ENCODE measurements at places on chromosomes 12 and 14.

GRCh38 chr14:76662580-76662979 lies 98.7 kb upstream of the VASH1 start:
- no peak for DNase-seq

GRCh38 chr12:106947461-106947860 lies 8.2 kb upstream of the TMEM263 start:
- no peak for DNase-seq

DNA sequence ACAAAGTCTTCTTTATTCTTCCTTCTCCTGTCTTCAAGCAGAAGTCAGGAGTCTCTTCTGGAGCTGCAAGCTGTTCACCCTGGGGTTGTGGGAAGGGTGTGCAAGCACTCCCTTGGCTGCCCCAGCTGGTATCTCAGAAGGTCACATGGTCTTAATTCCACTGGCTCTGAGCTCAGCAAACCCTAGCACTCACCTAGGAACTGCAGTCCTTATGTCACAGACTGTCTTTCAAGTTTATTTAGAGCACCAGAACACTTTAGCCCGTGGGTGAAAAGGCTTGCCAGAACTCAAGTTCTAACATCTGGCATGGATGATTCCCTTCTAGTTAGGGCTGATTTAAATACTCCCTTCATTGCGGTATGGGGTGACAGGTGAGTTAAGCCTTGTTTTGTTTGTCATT lies 379.0 kb downstream of the CCER1 start:
- no peak for DNase-seq

- DNase-seq: no peak
Measured at GRCh38 chr12:11840366-11840765, 190.9 kb downstream of the ETV6 start.

DNA sequence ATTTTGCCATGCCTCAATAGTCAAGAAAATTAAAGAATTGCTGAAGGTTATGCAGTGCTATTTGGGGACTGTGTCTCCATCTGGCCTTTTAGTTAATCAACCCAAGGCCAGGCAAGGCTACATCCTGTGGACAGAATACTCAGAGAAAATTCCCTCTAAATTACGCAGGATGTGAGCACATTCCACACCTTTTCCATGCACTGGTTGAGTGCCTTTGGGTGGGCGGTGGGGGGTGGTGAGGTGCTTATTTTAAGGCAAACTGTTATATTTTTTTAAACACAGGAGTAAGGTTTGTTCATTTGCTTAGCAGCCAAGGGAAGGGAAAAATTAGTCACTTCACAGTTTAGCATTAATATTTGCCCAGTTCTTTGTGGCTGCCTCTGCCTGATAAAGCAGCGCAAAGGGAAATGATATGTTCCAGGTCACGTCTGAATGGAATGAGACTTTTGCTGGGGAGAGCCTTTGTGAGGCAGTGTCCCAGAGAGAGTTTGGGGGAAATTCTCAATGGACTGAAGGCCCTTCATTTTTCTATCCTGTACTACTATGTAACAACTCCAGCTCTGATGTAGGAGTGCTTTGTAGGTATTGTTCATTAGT lies 17.2 kb upstream of the KCNA5 start:
- DNase-seq: no peak

DNA sequence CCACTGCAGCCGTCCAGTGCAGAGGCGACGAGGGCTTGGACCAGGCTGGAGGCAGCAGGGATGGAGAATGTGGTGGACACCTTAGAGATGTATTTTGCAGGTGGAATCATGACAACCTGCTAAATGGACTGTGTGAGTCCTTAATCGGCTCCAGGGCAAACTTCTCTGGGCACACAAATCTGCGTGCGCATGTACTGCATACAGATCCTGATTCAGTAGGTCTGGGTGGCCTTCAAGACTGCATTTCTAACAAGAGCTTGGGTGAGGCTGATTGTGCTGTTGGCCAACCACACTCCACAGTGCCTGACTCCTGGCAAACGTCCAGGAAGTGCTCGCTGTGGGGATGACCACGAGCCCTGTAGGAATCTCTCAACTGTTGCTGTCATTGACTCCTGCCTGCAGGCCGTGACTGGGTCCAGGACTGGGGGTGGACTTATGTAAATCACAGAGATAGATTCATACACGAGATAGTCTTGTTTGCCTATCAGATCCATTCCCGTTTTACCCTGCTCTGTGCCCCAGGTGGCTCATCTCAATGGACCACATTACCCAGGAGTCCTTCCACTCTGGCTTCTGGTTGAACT lies 27.2 kb downstream of the JDP2 start:
- DNase-seq: no peak

GRCh38 chr12:98651328-98651727 lies 6.2 kb downstream of the APAF1 start:
- no peak for DNase-seq

DNA sequence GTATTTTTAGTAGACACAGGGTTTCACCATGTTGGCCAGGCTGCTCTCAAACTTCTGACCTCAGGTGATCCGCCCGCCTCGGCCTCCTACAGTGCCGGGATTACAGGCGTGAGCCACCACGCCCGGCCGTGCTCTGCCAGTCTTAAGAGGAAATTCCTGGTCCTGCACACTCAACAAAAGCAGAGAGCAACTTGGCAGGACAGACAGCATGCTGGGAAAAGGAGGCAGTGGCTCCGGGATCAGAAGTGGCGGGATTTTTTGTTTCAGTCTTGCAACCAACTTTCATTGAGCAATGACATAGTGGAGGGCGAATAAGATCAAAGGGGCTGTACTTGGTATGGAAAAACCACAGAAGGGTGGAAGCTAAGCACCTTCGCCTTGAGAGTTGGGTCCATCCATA lies 2.1 kb downstream of the CKAP4 start:
- DNase-seq: no peak

DNA sequence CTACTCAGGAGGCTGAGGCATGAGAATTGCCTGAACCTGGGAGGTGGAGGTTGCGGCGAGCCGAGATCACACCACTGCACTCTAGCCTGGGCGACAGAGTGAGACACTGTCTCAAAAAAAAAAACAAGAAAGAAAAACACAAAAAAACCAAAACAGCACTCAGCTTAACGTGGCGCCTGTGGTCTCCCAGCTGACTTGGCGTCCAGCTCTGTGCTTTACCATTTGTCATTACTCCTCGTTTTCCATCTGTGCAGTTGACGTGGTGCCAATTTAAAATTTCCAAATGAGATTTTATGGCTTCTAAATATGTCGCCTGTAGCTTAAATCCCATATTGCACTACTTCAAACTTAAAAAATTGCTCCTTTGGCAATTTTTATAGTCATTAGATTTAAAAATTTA lies 2.0 kb downstream of the MGP start:
- DNase-seq: no peak

DNA sequence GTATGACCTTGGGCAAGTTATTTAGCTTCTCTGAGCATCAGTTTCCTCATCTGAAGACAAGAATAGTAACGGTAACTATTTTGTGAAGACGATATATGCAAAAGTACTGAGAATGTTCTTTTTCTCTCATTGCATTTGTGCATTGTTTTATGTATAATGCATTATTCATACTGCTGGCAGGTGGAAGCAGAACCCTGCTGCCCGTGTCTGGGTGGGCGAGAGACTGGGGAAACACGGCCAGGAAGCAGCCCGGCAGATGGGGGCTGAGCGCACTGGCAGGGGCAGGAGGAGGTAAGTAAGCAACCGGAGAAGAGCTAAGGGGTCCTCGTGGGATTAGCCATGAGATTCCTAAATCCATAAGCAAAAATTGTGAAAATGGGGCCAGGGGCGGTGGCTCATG lies 115.8 kb upstream of the MED13L start:
- DNase-seq: no peak

- no peak for DNase-seq
Measured at GRCh38 chr14:88618476-88618875, 55.6 kb downstream of the ZC3H14 start.

GRCh38 chr12:116726694-116727093 lies 11.2 kb downstream of the SPRING1 start:
- no peak for DNase-seq

GRCh38 chr12:508795-509194 lies 49.1 kb downstream of the B4GALNT3 start:
- DNase-seq: no peak

Measured in activated T-cell treated with anti-CD3 and anti-CD28 coated beads for 48 hours (primary cell).